ENCODE measurements at places on chromosomes 12 and 14.

- DNase-seq: no peak
These were observed 99.9 kb downstream of the BEGAIN start for GRCh38 chr14:100487304-100487703.

GRCh38 chr14:49923442-49923841 is 30.6 kb downstream of the ARF6 start:
- DNase-seq: no peak

DNA sequence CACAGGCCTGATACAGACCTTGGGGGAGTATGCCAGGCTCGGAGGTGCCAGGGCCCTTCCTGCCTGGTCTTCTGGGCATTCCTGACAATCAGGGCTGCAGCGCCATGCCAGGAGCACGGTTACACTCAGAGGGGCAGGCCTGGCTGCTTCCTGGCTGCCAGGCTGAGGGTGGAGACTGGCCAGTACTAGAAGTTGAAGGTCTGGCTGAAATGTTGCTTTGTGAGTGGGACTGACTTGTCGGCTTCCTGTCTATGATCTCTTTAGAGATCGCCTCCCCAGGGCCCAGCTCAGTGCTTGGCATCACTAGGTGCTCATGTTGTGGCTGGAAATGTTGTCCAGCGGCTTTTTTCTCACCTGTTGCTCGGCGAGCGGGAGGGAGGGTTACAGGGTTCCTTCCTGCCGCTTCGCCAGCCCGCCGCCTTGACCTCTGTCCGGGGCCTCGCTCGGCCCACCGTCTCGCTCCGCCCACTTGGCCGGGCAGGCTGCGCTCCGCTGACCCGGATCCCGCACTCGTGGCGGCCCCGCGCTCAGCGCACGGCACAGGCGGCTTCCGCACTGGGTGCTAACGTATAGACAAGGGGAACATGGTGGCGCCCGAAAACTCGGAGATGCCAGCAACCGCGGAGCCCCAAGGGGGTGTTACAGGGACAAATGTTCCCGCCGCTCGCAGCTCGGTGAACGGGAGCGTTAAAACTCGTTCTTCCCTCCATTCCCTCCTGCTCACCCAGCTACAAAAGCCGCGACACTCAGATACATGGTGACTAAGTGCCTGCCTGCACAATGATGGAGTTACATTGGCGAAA is 32.6 kb downstream of the PAPLN start:
- DNase-seq: no peak

DNA sequence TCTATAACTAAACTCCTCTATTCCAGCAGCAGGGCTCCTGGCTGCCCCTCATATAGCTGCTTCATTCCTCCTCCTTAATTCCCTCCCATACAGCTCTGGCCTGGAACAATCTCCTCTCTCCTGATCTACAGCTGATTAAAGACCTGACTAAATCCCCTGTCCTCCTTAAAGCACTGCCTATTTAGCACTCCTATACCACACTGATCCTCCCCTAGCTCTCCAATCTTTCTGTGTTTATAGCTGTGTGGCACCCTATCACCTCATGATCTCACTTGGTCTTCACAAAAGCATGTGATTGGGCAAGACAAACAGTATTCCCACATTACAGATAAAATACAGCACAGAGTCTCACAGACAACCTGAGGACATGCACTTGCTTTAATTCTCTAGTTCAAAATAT is 17.4 kb downstream of the FMNL3 start:
- DNase-seq: no peak

DNA sequence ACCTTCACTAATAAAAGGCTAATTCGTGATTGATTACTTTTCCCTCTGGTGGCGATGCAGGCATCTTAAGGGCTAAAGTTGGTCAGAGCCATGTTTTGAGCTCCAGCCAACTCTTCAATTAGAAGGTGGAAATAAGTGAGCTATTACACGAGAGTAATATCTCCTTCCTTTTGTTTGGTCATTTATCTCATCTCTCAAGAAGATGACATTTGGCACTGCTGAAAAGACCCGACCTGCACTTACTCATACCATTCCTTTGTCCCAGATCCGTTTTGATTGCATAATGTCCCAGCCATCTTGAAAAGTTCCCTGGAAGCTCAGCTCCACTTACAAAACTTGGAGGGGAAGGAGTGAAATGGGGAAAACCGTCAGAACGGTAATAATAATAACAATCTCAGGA is 316.2 kb downstream of the VRK1 start:
- no peak for DNase-seq

- no peak for DNase-seq
These were observed 137.5 kb upstream of the RFLNA start for GRCh38 chr12:124157406-124157805.

- no peak for DNase-seq
These were observed 895.8 kb downstream of the RPS29 start for GRCh38 chr14:48690349-48690748.

GRCh38 chr12:118337194-118337838 is 35.4 kb downstream of the TAOK3 start:
- no peak for DNase-seq

GRCh38 chr12:69274861-69275260 is 35.5 kb downstream of the CPSF6 start:
- DNase-seq: no peak
